Hippocampal formation (tissue), 2 donors: ENCODE measurements at places on chromosomes 13 and 19.

GRCh38 chr13:61247149-61247936, 168.3 kb downstream of the PCDH20 start:
- no peak for DNase-seq

GRCh38 chr19:4149518-4150288, 3.7 kb upstream of the CREB3L3 start:
- no peak for DNase-seq

DNA sequence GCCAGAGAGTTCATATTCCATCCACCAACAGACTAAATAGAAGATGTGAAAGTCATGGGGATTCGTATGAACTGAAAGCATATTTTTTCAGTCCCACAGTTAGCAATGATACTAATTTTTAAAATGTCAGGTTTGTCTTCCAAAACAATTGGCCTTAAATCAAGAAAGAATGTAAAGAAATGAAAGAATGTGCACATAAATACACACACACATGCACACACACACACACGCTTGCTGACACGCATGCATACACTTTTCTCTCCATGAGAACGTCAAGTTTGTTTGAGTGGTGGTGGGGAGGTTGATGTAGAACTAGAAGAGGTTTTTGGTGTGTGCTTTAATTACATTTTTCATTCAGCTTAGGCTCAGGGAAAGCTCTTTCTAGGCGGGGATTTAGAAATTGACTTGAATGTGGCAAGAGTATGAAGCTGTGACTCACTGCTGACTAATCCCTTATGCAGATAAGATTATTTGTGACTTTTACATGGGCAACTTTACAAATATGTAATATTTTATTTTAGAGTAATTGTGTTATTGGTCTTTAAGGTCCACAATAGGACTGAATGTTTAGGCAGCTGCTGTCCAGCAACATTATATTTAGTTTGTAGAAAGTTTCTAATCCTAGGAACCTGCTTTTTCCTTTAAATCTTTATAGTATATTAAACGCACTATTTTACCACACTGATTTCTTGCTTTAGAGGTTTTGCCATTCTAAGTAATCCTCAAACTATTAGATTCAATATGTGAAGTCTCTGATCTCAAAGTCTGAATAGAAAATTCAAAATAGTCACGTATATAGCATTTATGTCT, 18.8 kb downstream of the FLT1 start:
- DNase-seq: no peak

DNA sequence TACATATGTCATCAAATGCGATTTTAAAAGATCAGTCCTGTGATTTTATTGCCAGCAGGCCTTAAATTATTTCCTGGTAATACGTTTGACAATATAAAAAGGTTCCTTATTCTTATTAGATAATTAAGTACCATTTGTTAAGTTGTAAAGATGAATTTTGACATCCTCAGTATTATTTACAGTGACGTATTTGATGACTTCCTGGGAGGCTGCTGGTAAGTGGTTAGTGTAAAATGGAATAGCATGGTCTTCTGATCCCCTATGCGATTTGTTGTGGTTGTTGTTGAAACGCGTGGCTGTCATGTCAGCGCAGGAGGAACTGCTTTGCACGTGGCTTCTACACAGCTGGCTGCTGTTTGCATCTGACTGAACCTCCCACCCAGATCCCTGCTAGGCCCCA, 99.7 kb downstream of the DCLK1 start:
- DNase-seq: no peak

- DNase-seq: no peak
Observed at GRCh38 chr19:17687141-17687856, 855 bp downstream of the UNC13A start.
